Stimulated activated CD4-positive, alpha-beta T cell treated with anti-CD3 and anti-CD28 coated beads, Interleukin-12 subunit alpha, Interleukin-12 subunit beta, amount 100 ng/mL, for 48 hours (primary cell): ENCODE measurements at places on chromosomes 12 and 14.

- peak; percentile 67 for DNase-seq
Observed at GRCh38 chr14:101964297-101965180, at the start of gene DYNC1H1. Gene DYNC1H1, plus strand, starts transcription at chr14:101964573. Its CDS starts 119 bp downstream, at chr14:101964692.

DNA sequence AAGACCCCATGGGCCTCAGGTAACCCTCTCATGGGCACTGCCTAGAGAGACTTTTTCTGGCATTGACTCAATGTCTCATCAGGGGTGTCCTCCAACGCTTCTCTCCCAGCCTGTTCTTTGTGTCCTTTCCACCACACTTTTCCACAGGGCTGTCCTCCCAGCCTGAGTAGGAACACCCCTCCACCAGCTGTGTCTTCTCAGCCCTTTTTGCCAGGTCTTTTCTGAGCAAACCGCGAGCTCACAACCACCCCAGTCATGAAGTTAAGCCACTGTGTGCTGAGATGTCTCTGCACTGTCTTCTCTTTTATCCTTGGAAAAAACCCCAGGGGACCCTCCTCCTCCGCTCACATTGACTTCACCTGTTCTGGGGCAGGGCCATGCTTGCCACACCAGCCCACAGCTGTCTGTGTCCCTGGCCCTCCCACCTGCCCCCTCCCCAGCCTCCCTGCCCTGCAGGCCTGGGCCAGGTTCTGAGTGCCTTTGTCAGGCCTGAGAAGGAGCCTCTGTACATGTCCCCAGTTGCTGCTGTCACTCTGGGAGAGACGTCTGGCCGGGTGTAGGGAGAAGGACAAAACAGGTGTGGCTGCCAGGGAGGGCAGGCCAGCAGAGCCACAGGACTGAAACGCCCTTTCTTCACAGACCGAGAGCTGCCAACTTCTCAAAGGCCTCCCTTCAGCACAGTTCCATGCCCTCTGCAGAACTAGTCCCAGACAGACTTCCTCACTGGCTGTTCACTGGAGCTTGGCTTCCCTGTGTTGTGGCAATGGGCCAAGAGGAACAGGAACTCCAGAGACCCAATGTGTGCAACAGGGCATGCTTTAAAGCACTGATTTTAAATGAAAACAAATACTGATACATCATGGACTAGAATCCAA lies 50.5 kb upstream of the PNMA1 start:
- no peak for DNase-seq

DNA sequence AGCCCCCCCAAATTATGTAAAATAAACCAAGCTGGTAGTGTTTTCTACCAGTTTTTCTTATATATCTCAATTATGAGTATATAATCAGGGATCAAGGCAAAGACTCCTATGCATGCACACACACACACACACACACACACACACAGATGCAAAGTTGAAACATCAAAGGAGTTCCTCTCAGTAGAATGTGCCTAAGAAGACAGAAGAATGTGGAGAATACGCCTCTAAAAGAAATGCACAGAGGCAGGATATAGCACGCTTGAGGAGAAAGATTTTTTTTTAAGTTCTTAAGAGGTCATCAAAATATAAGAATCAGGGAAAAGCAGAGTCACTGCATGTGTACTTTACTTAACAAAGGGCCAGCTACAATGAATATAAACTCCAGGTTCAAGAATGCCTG lies 138.2 kb upstream of the CLEC14A start:
- no peak for DNase-seq

DNA sequence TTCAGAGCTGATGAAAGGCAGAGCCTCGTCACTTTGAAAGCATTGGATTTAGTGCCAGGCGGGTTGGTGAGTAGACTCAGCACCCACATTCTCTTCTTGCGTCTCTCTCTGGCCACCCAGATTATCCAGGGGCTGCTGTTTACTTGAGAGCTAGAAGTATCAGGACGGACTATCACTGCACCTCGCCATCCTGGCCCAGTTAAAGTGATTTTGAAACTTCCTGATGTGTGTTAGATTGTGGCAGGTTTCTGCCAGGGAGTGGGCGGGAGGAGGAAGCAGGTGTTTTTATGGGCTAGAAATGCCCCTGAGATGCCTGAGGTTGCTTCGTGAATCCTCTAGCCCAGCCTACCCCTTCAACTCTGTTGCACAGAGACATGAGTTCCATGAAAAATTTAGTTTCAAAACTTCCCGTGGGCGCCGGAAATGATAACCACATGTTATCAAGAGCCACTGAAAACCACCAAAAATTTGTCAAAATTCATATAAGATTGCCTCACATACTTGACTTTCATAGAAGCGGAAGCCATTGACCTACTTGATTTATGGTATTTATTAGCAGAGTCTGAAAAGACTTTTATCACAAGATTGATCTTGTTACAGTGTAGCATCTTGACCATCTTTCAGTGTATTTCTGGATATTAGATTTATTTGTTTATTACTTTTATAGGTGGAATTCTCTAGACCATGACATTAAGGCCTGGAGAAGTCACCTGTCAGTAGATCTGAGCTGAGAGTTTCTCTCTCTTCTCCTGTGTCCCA lies 466.0 kb downstream of the RAD51B start:
- DNase-seq: peak; percentile 70

DNA sequence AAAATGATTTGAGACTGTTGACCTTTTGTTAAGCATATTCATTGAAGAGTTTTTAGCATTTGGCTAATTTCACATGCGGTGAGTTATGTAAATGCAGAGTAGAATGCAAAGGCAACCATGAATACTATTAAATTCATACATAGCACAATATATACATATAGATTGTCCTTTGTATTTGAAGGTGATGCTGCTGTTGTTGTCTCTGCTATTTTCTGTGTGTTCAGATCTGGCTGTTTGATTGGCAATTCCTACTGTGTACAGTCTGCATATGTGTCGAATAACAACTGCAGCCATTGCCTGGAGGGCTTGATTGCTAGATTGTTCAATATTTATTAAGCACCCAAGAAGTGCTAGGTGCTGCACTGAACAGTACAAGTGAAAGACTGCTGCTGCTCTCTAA lies 187.4 kb downstream of the FOXG1 start:
- DNase-seq: no peak

DNA sequence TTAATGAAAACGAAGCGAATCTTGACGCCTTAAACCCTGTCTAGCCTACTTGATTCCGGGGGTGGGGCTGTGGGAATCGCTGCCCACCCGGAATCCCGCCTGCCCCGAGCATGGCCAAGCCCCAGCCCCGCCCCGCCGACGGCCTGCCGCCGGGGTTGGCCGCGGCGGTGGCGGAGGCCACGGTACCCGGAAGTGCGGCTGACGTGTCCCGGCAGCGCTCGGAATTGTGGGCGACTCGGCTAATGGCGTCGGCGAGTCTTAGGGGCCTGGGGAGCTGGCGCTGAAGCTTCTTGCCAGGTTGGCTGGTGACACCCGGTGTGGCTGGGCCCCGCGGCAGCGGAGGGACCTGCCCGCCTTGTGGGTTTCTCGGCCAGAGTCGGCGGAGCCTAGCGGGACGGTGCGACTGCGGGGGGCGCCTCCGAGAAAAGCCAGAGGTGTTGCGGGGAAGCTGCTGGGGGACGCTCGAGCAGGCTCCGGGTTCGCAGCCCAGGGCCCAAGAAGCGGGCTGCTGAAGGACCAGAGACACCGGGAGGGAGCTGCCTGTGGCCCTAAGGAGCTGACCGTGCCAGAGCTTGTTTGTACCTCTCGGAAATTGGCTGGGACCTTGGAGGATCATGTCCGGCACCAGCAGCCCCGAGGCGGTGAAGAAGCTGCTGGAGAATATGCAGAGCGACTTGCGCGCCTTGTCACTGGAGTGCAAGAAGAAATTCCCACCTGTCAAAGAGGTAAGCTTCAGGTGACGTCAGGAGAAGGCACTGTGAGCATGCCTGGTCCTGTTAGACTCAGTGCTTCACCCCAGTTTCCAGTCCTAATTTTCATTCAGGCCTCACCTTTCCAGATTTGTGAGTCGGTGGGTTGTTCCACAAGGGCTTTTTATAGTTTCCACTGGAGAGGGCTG lies at the start of gene MON2:
TSS of gene MON2 (plus strand) at position 233 of the 898 bp plus-strand sequence. CDS start at position 615, 382 bp downstream.
- peak; percentile 67 for DNase-seq

DNA sequence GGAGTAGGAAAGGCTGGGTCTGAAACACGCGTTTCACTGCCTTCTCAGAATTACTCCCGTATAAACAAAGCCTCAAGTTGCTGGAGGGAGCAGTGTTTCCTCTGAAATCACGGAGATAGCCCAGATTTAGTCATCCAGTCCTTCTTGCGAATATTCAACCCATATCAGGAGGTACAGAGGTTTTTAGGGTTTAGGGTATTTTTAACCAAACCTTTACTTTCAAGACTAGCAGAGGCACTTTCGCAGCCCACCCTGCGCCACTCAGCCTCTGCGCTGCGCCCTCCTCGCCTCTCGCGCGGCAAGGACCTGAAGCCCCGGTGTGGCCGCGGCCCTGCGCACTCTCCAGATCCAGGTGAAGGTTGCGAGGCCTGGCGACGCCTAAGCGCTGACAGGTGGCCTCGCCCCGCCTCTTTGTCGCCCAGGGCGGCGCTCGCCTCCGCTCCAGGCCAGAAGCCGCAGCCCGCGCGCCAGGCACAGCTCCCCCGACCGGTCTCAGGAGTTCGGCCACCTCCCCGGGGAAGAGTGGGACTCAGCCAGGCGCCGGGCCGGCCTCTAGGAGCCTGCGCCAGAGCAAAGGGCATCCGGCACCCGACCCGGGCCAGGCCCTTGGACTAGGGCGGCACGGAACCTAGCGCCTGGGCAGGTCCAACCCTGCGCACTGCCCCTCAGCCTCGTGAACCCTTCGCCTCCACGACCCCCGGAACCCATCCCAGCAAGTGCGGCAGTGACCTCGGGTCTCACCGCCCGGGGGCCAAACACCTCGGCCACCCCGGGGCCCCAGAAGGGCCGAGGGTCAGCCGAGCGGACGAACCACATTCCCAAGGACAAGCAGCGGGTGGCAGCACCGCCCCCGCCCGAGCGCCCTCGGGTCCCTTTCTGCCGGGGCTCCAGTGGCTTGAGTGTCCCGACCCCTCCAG lies 1.8 kb upstream of the SAMD4A start:
- no peak for DNase-seq

- DNase-seq: no peak
Observed at GRCh38 chr12:33012226-33012625, 115.6 kb upstream of the PKP2 start.

- DNase-seq: no peak
Observed at GRCh38 chr14:96090441-96091148, 51.4 kb downstream of the C14orf132 start.

GRCh38 chr14:90970167-90970600 lies 90.3 kb downstream of the RPS6KA5 start:
- DNase-seq: no peak

DNA sequence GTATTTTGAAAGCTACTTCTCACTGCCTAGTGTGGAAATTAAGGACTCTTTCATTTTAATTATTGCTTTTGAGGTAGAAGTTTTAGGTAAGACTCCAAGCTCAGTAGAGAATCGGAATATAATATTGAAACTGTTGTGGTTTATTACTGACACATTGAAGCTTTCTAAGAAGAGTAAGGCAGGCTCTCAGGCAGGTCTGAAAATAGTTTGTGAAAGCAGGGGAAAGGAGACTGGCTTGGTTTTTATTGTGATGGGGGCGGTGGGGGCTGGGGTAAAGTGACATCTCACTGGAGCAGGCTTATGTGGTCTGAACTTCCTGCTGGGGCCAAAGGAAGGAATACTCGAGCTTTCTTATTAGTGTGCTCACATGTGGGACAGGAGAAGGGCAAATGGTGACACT lies 79.5 kb downstream of the OTOGL start:
- DNase-seq: no peak

- no peak for DNase-seq
Observed at GRCh38 chr14:100078997-100079725, 13.9 kb downstream of the EVL start.

DNA sequence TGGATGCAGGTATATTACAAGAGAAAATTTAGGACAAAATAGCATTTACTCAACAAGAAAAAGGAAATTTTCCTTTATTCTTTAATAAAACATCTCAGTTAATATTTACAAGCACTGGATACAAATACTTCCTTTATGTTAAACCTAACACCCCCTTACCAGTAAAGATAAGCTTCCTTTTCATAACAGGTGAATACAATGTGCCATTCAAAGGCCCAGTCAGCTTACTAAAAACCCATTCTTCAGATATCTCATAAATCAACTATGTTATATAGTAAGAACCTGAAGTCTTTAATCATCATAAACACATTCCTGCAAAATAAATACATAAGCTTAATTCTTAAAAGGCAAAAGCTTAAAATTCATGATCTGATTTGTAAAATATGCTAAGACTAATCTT lies 52.6 kb downstream of the LRP6 start:
- no peak for DNase-seq

DNA sequence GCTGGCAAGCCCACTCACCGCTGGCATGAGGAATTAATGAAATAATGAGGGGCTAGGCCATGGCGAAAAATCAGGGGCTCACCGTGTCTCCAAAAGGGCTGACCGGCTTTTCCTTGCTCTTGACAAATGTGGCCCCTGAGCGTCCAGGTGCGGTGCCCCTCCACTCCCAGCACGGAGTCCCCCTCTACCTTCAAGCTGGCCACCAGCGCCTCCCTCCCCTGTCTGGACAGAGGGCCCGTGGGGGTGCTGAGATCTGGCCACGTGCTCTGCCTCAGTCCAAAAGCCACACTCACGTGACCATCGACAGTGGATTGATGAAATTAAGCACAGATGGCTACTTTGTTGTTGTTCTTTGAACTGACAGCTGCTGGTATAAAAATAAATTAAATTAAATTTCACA lies 78.8 kb upstream of the BCL11B start:
- no peak for DNase-seq

- DNase-seq: no peak
Observed at GRCh38 chr12:38689704-38690103, 215.7 kb downstream of the CPNE8 start.

DNA sequence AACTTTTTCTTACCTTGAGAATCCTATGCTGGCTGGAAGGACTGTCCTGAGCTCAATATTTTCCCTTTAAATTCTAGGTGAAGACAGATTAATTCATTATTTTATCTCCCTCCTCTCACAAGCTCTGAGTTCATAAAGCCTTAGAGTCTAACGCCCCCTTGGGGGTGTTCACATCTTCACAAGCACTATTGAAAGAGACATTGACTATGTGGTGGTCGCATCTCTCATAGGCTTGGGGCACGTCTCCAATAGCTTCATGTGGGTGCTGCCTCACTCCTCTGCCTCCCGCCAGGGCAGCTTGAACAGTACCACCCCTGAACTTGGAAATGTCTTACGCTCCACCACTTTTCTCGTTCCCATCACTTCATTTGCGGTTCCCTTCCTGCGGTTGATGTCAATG lies 106.2 kb downstream of the UNC79 start:
- DNase-seq: no peak

GRCh38 chr14:26841326-26841725 lies 243.5 kb upstream of the NOVA1 start:
- no peak for DNase-seq

GRCh38 chr14:61611880-61612630 lies 83.3 kb upstream of the HIF1A start:
- no peak for DNase-seq

- no peak for DNase-seq
Observed at GRCh38 chr12:105705765-105706164, 375.3 kb downstream of the C12orf75 start.
